Left forelimb (tissue), 1 donor: ENCODE measurements at places on chromosomes 2 and 18.
A peak's percentile ranks its signal among the peaks of the same experiment; 100 is the strongest.

DNA sequence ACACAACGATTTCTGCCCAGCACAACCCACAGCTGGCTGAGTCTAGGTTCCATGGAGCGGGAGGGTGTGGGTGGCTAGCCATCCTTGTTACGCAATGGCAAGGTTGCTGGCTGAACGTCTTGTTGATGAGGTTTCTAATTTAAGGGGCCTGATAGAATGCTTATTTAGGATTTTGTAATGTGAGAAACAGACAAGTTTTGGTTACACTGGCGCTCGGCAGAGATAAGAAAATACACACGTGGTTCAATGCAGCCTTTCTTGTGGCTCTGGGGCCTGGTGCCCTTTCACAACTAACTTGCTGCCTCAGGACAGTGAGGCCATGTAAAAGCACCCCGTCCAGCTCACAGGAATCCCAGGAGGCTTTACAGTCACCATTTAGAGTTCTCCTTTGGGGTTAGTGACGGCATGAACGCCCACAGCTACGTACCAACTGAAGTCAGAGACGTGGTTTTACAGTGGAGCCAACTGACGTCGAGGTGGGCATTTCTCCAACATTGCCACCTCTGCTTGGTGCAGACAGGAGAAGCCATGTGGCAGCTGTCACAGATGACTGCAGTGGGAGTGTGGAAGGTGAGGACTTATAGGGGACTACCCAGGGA lies 29.7 kb upstream of the PIEZO2 start:
- no peak for DNase-seq

DNA sequence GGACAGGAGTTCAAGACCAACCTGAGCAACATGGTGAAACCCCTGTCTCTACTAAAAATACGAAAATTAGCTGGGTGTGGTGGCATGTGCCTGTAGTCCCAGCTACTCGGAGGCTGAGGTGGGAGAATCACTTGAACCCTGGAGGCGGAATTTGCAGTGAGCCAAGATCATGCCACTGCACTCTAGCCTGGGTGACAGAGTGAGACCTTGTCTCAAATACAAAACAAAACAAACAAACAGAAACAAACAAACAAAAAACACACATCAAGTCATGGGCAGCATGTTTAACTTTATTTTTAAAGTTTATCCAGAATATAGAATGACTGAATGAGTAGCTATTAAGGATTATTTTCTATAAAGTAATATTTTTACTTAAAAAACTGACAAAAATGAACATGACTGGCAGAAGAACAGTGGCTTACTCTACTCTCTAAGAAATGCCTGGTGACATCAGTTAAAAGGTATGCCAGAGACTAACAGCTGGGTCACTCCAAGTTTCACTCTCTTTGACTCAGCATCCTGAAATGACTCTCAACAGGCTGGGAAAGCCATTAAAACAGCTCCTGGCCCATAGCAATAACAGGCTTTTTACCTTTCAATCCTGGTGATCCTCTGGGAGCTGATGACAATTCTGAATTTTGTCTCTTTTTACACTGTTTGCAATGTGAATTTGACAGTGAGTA lies 281.6 kb upstream of the STON1 start:
- DNase-seq, result no peak

- DNase-seq, result no peak
Observed at GRCh38 chr2:46299365-46300263, 2.4 kb downstream of the EPAS1 start.

GRCh38 chr2:41932241-41933045 lies 115.4 kb upstream of the PKDCC start:
- peak; percentile 89 for DNase-seq

DNA sequence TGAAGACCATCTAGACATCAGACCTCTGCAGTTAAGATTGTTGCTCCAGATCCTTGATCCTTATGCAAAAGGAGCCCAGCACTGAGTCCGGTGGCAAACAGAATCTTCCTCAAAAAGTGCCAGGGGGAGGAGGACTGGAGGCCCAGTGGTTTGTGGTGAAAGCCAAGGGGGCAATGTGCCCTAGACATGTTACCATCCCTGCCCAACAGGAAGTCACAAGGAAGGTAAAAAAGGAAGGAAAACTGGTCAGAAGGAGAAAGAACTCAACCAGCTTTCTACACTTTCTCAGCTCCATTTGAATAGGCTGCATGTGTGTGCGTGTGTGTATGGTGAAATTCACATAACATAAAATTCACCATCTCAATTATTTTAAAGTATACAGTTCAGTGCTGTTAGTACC lies 25.0 kb upstream of the KDM3A start:
- no peak for DNase-seq

- DNase-seq, result no peak
Observed at GRCh38 chr2:24920809-24921441, 888 bp upstream of the ADCY3 start.

GRCh38 chr2:20589975-20590703 lies 60.8 kb downstream of the HS1BP3 start:
- peak; percentile 57 for DNase-seq

- DNase-seq, result no peak
Observed at GRCh38 chr18:52615321-52615720, 275.3 kb downstream of the DCC start.

DNA sequence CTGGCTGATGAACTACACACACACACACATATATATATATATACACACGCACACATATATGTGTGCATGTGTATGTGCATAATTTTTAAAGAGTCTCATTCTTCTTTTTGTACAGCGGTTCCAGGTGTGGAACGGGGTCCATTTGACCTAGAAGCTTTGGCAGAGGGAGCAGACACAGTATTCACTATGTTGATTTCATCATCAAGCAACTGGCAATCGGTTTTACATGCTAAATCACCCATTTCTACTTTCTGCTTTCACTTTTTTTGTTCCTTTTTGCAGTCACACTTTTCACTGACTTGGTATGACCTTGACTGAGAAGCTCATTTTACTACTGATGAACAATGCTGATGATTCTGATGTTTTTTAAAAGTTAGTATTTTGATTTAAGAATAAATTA lies 63.0 kb upstream of the PGAP1 start:
- no peak for DNase-seq

GRCh38 chr18:29711932-29712331 lies 1330.6 kb downstream of the DSC3 start:
- DNase-seq, result no peak

GRCh38 chr2:105775809-105776559 lies 31.3 kb downstream of the NCK2 start:
- no peak for DNase-seq

- no peak for DNase-seq
Observed at GRCh38 chr2:142586693-142587580, 290.5 kb upstream of the KYNU start.

DNA sequence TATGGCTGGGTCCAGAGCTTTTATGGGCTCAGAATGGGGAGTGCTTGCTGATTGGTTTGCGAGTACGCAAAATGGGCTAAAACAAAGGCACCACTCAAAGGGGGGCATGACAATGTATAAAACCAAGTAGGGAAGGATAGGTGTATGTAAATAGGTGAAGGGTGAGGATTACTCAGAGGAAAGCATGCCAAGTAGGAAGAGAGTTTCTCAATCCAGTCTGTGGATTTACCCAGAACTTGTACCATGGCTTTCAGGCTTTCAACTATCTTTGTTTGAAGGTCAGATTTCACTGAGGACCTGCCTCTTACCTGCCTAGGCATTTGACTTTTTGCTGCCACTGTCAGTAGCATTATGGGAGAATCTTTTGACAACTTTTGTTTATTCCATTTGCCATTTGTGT lies 92.3 kb downstream of the RAB3GAP1 start:
- no peak for DNase-seq

DNA sequence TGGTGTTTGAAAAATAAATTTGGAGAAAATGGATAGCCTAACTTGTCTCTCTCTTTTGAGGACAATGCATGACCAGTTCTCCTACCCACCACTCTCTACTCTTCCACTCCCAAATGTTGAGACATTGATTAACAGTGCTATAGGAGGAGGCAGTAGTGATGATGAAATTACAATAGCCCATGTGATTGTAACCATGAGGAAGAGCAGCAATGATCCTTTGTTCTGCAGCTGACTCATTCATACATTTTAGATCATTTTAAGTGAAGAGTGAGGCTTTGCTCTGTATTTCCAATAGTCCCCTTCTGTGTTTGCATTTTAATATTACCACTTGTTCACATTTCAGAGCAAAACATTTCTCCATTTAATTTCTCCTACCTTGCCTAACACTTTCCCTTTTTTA lies 592.3 kb downstream of the THSD7B start:
- DNase-seq, result no peak

- no peak for DNase-seq
Observed at GRCh38 chr2:230829959-230830358, 34.8 kb upstream of the ITM2C start.

GRCh38 chr18:21557607-21558253 lies 42.8 kb downstream of the ESCO1 start:
- DNase-seq, result no peak

DNA sequence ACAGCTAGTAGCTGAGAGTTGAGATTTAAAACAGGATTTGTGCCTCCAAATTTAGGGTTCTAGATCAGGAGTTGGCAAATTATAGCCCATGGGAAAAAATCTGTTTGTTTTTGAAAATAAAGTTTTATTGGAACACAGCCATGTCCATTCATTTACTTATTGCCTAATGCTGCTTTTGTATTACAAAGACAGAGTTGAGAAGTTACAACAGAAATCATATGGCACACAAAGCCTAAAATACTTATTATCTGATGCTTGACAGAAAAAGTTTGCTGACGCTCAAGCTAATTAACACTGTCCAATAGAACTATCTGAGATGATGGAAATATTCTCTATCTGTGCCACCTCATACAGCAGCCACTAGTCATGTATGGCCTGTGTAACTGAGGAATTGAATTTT lies 229.1 kb upstream of the RASGRP3 start:
- DNase-seq, result no peak

GRCh38 chr2:172465417-172466334 lies 38.3 kb downstream of the ITGA6 start:
- peak; percentile 72 for DNase-seq

GRCh38 chr2:158202161-158202815 lies 100.6 kb downstream of the UPP2 start:
- DNase-seq, result no peak

GRCh38 chr18:66623821-66624220 lies 19.9 kb upstream of the CDH19 start:
- DNase-seq, result no peak

- DNase-seq, result no peak
Observed at GRCh38 chr2:134197445-134197844, 56.4 kb upstream of the MGAT5 start.

DNA sequence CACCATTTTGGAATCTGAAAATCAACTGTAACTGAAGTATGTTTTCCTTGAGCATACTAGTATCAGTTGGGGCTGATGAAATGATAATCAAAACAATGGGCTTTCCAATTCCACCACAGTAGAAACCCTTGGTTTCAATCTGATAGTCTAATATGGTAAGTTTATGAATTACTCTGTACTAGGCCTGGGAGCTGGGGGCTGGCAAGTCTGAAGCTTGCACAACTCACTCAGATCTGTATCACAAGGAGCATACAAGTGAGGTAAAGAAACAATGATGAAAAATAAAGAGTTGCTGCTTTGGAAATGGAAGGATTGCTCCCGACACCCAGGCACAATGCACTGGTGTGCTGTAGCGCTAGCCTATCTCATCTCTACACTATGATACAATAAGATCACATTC lies 19.4 kb downstream of the ZEB2 start:
- no peak for DNase-seq

GRCh38 chr2:15872854-15873253 lies 67.5 kb upstream of the MYCN start:
- no peak for DNase-seq

GRCh38 chr2:147398996-147399395 lies 445.8 kb upstream of the ACVR2A start:
- no peak for DNase-seq

- no peak for DNase-seq
Observed at GRCh38 chr18:75214766-75215510, 4.3 kb downstream of the TSHZ1 start.

- DNase-seq, result no peak
Observed at GRCh38 chr2:134287323-134287722, 33.5 kb downstream of the MGAT5 start.

GRCh38 chr2:239234191-239235175 lies 166.3 kb downstream of the HDAC4 start:
- DNase-seq, result peak; percentile 47

- no peak for DNase-seq
Observed at GRCh38 chr2:10452312-10452711, 4.2 kb upstream of the ODC1 start.

DNA sequence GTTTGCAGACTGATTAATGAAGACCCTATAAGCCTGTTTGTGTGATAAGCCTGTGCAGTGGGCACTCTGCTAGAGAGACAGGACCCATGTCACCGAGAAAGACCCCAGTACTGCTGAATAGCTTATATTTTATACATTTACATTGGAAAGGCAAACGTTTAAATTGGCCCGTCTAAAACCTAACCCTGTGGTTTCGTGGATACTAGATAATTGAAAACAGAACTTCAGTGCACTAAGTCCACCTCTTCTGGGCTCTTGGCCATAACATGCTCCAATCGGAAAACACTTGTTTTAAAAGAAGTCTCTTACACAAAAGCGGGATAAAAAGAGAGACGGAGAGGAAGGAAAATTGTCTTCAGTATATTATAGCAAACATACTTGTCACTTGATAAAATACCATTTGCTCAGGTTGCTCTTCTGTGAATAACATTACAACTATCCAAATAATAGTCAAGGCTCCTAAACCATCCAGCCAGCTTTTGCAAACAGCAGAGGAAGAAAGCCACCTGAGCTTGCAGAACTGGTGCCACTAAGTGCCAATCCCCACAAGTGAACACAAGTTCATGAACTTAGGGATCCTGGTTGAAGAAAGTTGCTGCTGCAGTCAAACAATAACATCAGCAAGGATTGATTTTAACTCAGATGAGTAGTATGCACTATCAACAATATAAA lies 218.4 kb upstream of the FN1 start:
- DNase-seq, result no peak

DNA sequence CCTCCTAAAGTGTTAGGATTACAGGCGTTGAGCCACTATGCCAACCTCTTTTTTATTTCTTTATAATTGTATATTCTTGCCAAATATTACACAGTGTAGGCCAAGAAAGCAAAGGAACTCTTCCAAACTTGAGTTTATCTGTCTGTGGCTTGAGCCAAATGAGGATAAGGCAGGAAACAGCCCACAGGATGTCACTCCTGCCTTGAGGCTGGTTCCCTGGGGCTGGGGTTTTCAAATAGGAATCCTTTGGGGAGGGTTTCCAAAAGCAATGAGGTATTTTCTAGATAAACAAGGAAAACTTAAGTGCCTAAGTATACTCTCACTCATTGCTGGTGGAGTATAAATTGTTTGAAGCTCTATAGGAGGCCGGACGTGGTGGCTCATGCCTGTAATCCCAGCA lies 56.4 kb downstream of the ADCY3 start:
- no peak for DNase-seq

DNA sequence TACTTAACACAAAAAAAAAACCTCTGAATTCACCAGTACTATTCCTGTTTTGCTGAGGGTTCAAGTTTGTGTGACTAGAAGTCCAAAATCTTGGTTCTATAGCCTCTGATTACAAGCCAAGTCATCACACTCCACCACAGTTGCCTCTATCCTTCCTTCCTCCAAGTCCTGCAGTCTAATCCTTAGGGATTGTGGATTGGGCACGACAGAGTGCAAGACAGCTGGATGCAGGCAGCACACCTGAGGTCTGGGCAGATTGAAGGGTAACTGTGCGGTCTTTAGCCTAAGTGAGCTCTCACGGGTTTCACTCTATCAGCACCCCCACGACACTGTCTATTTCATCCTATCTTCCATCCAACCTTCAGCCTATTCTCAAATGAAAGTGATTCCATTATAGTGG lies 299.4 kb upstream of the ID2 start:
- DNase-seq, result no peak

- no peak for DNase-seq
Observed at GRCh38 chr2:26465266-26465925, 12.5 kb downstream of the OTOF start.

- DNase-seq, result no peak
Observed at GRCh38 chr18:39772155-39772919, 2182.7 kb upstream of the PIK3C3 start.
